Activated CD8-positive, alpha-beta T cell treated with anti-CD3 and anti-CD28 coated beads for 36 hours (primary cell): ENCODE measurements at places on chromosomes 2 and 18. TPM values are rescaled to one million over a fixed set of nuclear protein-coding genes. Genes with fewer than 3 reads are reported as not detected.

GRCh38 chr18:59233017-59233410, 13.1 kb downstream of the GRP start:
- H3K36me3 ChIP-seq = no peaks in the 10 kb centered on the region
- H3K4me1 ChIP-seq = no peaks in the 10 kb centered on the region
- H3K27me3 ChIP-seq = peaks cover 28% of the 10 kb centered on the region
- H3K4me3 ChIP-seq = no peak overlapping the region

DNA sequence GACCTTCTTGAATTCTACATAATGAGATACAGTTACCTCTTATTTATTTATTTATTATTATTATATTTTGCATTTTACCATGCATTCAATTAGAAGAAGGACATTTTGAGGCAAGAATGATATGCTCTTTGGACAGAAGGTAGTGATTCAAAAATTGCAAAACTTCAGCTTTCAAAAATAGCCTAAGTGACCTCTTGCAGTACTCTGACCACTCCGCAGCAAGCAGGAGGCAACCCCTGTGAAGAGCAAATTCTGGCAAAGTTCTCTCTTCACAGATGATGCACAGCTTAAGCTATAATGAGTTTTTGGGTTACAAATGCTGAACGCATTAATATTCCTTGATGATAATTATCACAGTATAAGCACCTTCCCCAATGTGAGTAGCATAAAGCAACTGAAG, 170.0 kb downstream of the ZNF521 start:
- H3K4me1 ChIP-seq = no peaks in the 10 kb centered on the region
- H3K27ac ChIP-seq = no peak overlapping the region
- H3K4me3 ChIP-seq = no peak overlapping the region
- no peak for DNase-seq
- no peaks in the 10 kb centered on the region for H3K36me3 ChIP-seq
- peaks cover 2% of the 10 kb centered on the region for H3K27me3 ChIP-seq

DNA sequence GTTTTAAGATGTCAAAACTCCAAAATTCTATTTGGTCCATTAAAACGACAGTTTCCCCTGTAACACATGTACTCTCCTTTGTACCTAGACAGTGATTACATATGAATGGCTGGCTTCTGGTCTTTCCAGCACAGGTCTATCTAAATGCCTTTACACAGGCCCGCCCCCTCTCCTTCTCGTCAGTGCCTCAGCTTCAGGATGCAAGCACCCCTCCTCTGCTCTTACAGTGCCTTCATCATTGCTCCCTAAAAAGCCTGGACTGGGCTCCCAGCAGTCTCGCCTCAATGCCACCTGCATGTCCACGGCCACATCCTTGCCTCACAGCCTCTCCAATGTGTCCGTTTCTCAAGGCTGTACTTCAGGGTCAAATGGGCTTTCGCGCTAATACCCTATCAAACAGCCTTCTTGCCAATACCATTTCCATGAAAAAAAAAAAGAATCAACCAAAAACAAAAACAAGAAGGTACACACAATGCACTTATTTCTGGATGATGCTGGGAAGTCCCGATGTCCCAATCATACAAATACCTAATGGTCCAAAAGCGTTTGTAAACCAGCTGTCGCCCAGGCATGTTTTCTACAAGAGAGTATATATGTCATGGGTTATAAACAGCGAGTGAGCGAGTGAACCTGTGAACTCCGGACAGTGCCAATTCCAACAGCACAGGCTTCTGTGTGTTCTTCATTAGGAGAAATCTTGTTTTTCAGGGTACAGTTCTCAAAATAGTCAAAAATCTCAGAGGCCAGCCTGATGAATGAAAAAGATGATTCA, 77.2 kb downstream of the EIPR1 start:
- peaks cover 10% of the 10 kb centered on the region for H3K36me3 ChIP-seq
- DNase-seq = no peak
- no peaks in the 10 kb centered on the region for H3K27me3 ChIP-seq
- no peak overlapping the region for H3K27ac ChIP-seq
- H3K4me3 ChIP-seq = no peak overlapping the region

- H3K4me1 ChIP-seq = peaks cover 43% of the 10 kb centered on the region
- peaks cover 31% of the 10 kb centered on the region for H3K36me3 ChIP-seq
- no peak overlapping the region for H3K4me3 ChIP-seq
- peak overlapping the region; percentile 19 for H3K27ac ChIP-seq
Measured at GRCh38 chr2:9419541-9419940, 3.8 kb downstream of the ITGB1BP1 start.

DNA sequence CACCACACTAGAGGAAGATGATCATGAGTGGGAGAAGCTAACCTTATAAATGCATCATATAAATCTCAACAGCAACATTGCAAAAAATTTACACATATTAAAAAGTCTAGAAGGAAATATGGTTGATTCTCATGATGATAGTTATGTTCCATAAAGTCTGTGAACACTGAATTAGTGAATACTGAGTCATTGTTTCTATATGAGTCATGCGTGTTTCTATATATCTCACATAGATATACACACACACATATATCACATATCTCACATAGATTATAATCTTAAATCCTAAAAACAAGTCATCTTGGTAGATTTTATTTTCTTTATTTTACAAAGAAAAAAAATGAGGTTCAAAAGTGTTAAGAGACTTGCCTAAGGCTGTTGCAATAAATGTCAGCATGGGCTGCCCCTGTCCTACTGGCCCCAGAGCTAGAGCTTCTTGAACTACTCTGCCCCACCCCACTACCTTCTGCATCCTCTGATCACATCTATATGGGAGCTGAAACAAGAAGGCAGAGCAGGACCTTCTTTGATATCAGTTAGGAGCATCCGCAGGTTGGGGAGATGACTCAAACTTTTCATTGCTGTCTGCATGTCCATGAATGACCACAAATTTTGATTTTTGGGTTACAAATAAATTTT, 81.8 kb upstream of the ADAM23 start:
- peaks cover 3% of the 10 kb centered on the region for H3K4me1 ChIP-seq
- H3K27ac ChIP-seq = no peak overlapping the region
- peak; percentile 14 for DNase-seq
- no peak overlapping the region for H3K4me3 ChIP-seq
- H3K27me3 ChIP-seq = peaks cover 8% of the 10 kb centered on the region
- no peaks in the 10 kb centered on the region for H3K36me3 ChIP-seq

DNA sequence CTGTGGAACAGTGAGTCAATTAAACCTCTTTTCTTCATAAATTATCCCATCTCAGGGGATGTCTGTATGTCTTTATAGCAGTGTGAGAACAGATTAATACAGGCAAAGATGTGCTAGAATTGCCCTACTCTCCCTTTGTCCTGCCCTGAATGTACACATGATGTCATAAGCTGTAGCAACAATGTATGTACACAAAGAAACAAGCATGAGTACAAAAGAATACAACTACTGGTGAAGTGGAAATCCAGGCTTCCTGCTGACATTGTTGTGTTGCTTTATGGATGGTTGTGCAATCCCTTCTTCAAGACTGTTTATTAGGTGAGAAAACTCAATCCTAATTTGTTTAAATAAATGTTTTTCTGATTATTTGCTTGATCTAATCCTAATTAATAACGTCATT, 446.6 kb downstream of the DSC3 start:
- DNase-seq = no peak
- no peaks in the 10 kb centered on the region for H3K27me3 ChIP-seq
- no peak overlapping the region for H3K27ac ChIP-seq

- no peaks in the 10 kb centered on the region for H3K36me3 ChIP-seq
- no peaks in the 10 kb centered on the region for H3K27me3 ChIP-seq
- DNase-seq = no peak
- H3K4me3 ChIP-seq = no peak overlapping the region
- H3K4me1 ChIP-seq = peaks cover 10% of the 10 kb centered on the region
Measured at GRCh38 chr2:234357666-234358065, 139.2 kb downstream of the ARL4C start.

DNA sequence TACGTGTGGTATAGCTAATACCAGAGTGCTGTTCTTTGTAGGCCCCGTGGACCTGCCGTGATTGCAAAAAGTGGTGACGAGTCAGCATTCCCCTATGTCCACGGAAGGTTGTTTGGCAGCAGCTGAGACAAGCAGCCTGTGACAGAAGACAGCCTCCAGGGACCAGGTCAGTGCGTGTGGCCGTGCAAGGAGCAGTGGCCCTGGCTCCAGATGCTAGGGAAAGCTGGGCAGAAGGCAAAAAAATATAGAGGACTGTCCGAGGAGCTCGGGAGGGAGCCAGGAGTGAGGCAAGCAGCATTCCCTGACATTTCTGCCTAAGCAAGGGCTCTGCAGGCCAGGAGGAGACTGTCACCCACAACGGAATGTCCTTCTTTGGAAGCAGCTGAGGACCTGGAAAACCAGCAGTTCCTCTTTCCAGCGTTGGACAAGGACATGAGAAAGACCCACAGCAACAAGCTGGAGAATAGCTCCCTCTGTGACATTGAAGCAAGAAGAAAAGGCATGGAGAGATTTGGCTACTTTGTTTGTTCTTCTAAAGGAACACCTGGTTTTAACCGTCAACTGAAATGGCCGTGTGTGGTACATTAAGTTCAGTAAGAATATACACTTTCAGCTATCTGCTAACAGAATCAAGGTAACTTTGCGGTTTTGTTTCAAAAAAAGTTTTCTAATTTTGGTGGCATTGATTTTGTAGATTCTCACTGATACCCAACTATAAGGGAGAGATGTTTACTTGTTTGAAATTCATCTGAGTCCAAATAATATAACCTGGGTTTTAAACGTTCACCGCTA, 58.3 kb downstream of the NPAS2 start:
- H3K36me3 ChIP-seq = no peaks in the 10 kb centered on the region
- no peak overlapping the region for H3K27ac ChIP-seq
- peaks cover 12% of the 10 kb centered on the region for H3K4me1 ChIP-seq
- no peaks in the 10 kb centered on the region for H3K27me3 ChIP-seq
- H3K4me3 ChIP-seq = no peak overlapping the region

GRCh38 chr2:66456183-66457041, 21.5 kb downstream of the MEIS1 start:
- no peak overlapping the region for H3K4me3 ChIP-seq
- DNase-seq = no peak
- H3K4me1 ChIP-seq = no peaks in the 10 kb centered on the region
- no peaks in the 10 kb centered on the region for H3K36me3 ChIP-seq
- no peak overlapping the region for H3K27ac ChIP-seq

DNA sequence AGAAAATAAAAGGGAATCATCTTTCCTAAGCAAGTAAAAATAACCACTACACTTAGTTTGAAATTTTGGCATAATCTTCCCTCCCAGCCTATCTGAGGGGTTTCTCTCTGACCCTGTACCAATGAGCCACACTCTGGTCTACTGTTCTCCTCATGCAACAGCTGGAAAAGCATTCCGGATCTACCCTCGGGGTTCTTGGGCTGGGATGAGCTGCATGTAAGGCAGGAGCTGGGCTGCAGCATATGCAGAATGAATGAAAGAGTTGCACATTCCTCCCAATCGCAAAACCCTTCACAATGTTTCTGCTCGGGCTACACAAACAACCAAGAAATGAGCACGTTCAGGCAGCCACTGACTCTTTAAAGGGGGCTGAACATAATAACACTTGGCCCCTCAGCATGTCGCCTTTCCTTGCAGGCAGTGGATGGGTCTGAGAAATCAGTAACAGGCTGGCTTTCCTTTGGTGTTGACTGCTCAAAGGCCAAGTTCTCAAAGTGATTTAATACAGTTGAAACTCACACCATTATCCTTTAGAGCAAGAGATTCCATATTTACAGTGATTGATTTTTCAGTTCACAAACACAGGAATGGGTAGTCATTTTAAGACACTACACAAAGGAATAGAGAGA, 180.4 kb upstream of the ZFP36L2 start:
- no peak for DNase-seq
- no peaks in the 10 kb centered on the region for H3K27me3 ChIP-seq
- peaks cover 10% of the 10 kb centered on the region for H3K4me1 ChIP-seq
- no peak overlapping the region for H3K4me3 ChIP-seq
- peaks cover 1% of the 10 kb centered on the region for H3K36me3 ChIP-seq

- H3K27me3 ChIP-seq = no peaks in the 10 kb centered on the region
- no peak overlapping the region for H3K27ac ChIP-seq
- H3K4me3 ChIP-seq = no peak overlapping the region
- DNase-seq = no peak
- no peaks in the 10 kb centered on the region for H3K4me1 ChIP-seq
Measured at GRCh38 chr2:67384123-67384822, 12.9 kb upstream of the ETAA1 start.

DNA sequence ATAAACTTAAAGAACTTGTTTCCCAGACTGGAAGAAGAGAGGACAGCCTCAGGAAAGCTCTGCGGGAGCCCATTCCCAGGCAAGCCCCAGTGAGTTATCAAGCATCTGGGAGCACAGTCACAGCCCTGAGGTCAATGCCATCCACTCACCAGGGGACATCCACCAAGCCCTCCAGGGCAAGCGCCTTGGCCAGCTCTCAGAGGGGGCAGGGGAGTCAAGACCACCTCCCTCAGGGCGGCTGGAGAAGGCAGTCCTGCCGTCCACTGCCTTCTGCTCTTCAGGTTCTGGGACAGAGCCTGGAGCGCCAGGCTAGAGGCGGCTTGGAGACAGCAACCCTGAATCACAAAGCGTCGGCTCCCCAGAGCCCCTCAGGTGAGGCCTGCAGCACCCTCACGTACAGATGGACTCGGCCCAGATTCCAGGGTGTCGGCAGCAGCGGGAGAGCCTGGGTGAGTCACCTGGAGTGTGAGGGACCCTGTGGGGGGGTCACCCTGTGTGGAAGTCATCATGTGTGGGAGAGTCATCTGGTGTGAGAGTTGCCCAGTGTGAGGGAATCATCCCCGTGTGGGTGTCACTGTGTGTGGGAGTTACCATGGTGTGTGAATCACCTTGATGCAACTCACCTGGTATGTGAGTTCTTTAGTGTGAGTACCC, 100.9 kb upstream of the TEX51 start:
- no peak overlapping the region for H3K4me3 ChIP-seq
- H3K27me3 ChIP-seq = peaks cover 11% of the 10 kb centered on the region
- H3K4me1 ChIP-seq = no peaks in the 10 kb centered on the region
- H3K27ac ChIP-seq = no peak overlapping the region
- H3K36me3 ChIP-seq = no peaks in the 10 kb centered on the region

- peak within 1 kb of the TSS; percentile 90 for H3K27ac ChIP-seq
- H3K4me1 ChIP-seq = peaks cover 15% of the 10 kb centered on the region
- DNase-seq = peak; percentile 86
- H3K36me3 ChIP-seq = peaks cover 7% of the 10 kb centered on the region
- H3K4me3 ChIP-seq = peak within 1 kb of the TSS; percentile 88
- H3K27me3 ChIP-seq = peaks cover 27% of the 10 kb centered on the region
Measured at GRCh38 chr2:74553892-74554819, at the start of the genes DOK1 and LOXL3. Gene DOK1 (plus strand): TSS chr2:74554720. CDS start chr2:74554755, 35 bp downstream. Gene LOXL3 (minus strand): TSS chr2:74553942. CDS start chr2:74552634, 1,308 bp downstream.

Gene NAT8
- total RNA-seq = not detected

Gene SOX11
- not detected for total RNA-seq

Gene KHK
- total RNA-seq = 6.7 TPM

Gene FOXI3
- total RNA-seq = not detected

Gene ANKRD30B
- total RNA-seq = not detected

Gene TFCP2L1
- 0.04 TPM for total RNA-seq

Gene CNGA3
- not detected for total RNA-seq
